ENCODE measurements at places on chromosomes 7 and 10.
A peak's percentile ranks its signal among the peaks of the same experiment; 100 is the strongest.

- no peak for DNase-seq
Measured at GRCh38 chr7:120987280-120987679, 1.2 kb upstream of the CPED1 start.

DNA sequence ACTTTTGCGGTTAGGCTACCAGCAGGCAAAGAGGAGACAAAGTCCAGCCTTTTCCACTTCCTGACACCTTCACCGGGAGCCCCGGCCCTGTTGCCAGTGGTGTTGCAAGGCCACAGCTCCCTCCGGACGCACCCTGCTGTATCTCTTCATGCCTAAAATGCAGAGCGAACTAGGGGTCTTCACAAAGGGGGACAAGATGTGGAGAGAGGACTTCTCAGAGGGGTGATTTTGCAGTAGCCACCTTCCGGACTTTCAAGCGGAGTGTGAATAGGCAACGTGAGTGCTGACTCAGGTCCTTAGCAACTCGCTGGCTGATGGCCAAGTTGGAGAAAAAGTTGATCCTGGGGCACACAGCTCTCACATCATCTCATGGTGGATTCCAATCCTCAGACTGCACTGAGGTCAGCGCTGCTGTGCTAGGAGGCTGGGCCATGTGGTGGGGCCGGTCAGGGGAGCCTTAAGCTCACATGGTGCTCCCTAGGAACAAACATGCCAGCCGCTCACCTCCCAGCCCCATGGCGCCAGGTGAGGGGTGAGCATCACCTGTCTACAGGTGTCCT is 166.3 kb downstream of the LCOR start:
- DNase-seq, result no peak

GRCh38 chr7:29022291-29022988 is 64.3 kb upstream of the TRIL start:
- DNase-seq, result no peak

- no peak for DNase-seq
Measured at GRCh38 chr10:78555128-78555527, 513.6 kb upstream of the ZMIZ1 start.

- no peak for DNase-seq
Measured at GRCh38 chr10:115963848-115964247, 309.2 kb downstream of the GFRA1 start.

- DNase-seq, result no peak
Measured at GRCh38 chr7:38367301-38367890, 94.0 kb upstream of the TARP start.

- DNase-seq, result no peak
Measured at GRCh38 chr10:72601144-72601543, 24.7 kb downstream of the MICU1 start.

DNA sequence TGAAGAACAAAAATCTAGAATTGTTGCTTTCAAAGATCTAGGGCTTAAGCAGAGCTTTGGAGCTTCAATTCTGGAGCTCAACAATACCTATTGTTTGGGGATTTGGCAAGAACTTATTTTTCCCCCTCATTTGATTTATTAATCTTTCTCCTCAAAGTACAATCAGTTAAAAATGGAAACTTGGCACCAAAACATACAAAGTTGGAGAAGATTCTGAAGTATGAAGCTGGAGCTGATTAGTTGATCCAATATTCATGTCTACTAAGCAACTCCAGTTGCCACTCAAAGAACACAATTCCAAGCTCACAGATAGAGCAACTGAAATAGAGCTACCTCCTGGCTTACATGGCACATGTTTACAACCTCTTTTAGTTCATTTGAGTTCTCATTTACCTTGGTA is 3.8 kb downstream of the FAM13C start:
- no peak for DNase-seq

- DNase-seq, result no peak
Measured at GRCh38 chr7:25617214-25617613, 388.9 kb upstream of the NPVF start.

DNA sequence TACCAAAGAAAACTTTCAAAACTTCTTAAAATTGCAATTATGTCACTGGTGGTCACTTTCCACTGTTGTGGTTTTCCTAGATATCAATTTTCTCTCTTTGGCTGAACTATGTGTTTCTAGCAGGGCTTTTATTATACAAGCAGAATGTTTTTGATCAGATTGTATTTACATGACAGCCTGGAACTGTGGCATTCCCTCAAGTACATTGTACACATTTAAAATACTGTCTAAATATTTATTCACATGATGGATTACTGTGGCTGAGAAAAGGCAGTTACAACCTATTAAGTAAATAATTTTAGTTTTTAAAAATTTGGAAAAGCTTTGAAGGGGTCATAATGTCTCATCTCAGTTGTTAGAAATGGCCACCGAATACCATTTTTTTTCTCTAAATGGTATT is 231.9 kb upstream of the PPP1R3A start:
- DNase-seq, result no peak

- DNase-seq, result no peak
Measured at GRCh38 chr7:7426676-7427075, 109.0 kb downstream of the COL28A1 start.

DNA sequence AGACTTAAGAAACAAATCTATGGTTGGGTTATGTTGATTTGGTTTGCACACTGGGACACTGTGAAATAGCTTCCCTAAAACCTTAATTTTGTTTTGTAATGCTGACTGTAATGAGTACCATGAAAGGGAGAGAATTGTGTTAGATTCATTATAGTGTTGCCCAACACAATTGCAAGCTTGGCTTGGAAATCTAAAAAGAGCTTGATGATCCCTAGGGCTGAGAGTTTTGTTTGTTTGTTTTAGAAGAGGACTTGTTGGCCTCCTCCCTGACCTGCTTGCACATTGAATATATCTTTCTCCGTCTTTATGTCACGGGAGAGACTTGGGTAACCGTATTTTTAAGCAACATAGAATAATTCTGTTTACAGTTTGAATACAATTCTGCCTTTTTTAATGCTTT is 410.1 kb downstream of the ARL4A start:
- DNase-seq, result no peak

DNA sequence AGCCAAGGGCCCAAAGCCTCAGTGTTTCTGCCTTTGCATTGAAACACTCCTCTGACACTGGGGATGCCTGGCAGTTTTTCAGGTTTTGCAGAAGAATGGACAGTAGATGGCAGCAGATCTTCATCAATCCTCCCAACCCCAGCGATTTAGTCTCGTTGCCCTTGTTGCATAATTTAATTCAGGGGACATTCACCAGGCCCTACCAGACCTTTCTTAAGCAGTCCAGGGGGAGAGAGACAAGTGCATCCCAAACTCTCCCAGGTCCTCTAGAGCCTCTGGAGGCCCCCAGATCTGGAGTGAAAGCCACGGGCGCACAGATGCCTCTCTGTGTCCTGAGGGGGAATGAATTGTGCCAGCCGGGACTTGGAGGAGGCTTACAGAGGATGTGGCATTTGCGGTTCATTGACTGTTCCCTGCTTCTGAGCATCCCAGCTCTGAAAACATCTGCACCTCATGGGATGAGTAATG is 29.6 kb downstream of the MINDY4 start:
- DNase-seq, result peak; percentile 77

GRCh38 chr7:82600531-82600930 is 157.0 kb upstream of the CACNA2D1 start:
- no peak for DNase-seq

DNA sequence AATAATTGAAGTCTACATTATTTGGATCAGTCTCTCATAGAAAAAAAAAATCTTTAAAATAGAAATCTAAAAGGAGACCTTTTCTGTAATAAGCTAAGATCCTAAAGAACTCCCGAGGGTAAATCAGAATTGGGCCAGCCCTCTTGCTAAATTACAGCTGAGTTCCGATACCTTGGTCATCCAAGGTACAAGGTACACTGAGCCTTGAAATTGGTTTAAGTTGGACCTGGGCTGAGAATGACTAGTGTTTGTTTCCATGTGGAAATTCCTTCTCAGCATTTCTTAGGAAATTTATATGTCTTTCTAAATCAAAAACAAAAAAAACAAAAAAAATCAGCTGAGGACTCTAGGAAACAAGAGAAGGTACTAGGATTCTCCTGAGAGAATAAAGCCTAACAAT is 64.9 kb downstream of the DNMBP start:
- no peak for DNase-seq

DNA sequence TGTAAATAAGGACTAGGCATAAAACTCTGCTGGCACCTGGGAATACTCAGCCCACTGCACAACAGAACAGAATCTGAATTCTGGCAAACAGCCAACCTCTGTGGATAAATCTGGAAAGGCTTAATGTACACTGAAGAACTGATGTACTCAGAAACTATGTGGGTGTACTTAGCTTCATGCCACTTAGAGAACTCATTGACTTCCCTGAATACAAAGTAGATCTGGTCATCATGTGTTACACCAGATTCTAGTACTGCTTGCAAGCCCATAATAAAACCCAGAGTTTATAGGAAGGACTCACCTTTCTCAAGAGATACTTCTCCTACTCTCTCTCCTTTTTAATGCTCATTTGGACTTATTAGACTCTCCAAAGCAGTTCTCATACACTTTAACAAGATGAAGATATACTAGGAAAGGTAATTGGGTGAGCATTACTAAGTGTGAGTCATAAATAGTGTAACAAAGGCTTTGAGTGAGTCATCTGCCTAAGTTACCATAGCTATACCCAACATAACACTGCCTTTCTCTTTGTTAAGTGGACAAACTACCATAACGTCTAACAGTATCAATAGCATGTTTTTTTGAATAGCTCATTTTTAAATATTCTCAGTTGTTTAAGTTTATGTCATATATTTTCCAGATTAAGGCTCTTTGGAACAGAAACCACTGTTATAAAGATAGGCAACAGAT is 309.1 kb downstream of the MDFIC start:
- peak; percentile 8 for DNase-seq

DNA sequence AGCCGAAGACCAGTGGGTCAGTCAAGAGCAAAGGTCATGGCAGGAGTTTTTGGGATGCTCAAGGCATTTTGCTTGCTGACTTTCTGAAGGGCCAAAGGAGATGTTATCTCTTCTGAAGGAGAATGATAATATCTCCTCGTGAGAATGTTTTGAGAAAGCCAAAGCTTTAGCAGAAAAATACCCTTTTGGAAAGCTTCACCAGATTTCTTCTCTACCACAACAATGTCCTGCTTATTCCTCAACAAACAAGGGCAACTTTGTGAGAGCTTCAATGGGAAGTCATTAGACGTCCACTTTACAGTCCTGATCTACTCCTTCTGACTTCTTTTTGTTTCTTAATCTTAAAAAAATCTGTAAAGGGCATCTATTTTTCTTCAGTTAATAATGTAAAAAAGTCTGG is 132.8 kb upstream of the DNAJB12 start:
- DNase-seq, result no peak

DNA sequence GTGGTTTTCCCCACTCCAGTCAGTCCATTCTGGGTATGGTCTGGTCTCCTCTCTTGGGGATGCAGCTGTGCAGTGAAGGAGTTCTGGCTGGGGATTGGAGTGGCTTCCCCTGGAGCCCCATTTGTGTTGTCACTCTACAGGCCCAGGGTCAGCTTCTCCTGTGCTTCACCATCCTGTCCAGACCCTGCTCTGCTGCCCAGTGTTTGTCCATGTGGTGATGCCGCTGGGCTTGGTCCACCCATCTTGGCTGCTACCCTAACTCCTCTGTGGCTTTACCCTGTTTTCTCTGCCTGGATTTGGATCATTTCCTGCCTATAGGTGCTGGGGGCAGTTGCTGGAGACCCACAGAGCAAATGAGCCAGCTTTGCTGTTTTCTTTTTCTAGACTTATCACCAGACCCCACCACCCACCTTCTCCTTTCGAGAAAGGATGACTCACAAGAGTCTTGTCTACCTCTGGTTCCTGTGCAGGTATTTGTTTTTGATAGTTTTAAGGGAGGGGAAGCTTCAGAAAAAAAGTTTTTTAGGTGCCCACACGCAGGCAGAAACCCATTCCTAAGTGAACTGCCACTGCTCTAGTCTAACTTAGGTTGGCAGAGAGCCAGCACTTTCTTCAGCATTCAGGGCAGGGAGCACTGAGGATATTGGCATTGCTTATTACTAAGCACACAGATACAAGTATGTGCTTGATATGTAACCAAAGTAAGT is 8.5 kb downstream of the ZDHHC16 start:
- DNase-seq, result no peak

- no peak for DNase-seq
Measured at GRCh38 chr10:59606551-59606961, 103.1 kb downstream of the SLC16A9 start.

- no peak for DNase-seq
Measured at GRCh38 chr10:123769647-123770046, 103.5 kb downstream of the GPR26 start.

GRCh38 chr7:91039033-91039432 is 225.2 kb upstream of the FZD1 start:
- no peak for DNase-seq

DNA sequence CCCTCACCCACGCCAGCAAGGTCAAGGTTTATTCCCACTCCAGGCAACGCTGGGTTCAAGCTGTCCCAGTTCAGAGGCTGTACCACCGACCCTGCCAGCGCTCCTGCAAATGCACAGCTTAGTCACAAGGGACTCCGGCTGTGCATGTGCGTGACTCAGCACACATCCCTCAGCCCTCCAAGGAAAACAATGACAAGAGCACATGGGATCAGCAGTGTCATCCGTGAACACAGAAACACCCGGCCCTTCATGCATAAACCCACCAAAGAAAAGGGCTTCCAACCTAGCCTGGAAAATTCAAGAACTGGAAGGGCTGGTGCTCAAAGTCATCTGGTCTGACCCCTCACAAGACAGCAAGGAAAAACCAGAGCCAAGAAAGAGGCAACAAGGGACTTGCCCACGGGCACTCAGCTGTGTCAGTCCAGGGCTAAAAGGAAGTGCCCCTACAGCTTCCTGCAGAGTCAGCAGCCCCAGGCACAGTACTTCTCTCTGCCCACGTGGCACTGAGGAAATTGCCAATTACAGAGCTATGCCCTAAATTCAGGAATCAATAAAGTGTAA is 106.1 kb downstream of the KCNMA1 start:
- no peak for DNase-seq

DNA sequence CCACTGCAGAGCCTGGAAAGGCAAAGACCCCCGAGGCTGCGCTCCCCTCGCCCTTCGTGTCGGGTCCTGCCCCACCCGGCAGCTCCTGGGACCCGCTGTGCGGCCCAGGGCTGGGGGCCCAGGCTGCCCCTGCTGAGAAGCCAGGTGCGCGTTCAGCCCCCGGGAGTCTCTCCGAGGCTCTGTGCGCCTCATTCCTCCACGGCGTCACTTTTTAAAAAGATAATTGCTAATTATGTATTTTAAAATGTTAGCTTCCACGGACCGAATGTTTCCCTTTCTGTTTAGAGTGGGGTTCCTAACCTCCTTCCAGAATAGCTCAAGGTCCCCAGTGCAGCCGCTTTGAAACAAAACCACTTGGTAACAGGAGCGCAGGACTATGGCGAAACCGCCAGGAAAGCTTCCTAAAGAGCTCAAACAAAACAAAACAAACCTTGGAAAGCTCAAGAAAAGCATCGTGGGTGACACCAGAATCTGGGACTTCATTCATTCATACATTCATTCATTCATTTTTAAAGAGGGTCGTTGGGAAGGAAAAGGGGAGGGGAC is 45.6 kb downstream of the PDIA4 start:
- DNase-seq, result no peak

GRCh38 chr7:99677013-99677647 is 2.7 kb downstream of the CYP3A5 start:
- DNase-seq, result no peak

DNA sequence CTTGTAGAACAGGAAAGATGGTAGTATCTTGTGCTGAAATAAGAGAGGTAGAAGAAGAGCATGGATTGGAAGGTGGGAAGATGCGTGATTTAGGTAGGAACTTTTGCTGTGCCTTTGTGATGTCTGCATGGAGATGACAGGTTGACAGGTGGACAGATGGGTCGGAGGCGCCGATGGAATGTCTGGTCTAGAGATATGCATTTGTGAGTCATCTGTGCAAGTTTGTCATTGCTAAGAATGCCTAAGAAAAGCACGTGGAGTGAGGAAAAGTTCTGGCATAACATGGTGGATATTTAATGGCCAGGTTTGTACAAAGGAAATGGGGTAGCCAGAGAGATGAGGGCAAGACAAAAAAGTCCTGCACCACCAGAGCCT is 76.0 kb upstream of the ARMC3 start:
- no peak for DNase-seq

Data from right renal pelvis (tissue), 4 donors.